Epithelial cell of esophagus (primary cell): ENCODE measurements at places on chromosomes 7 and 10.

GRCh38 chr10:38025283-38025682 is 14.8 kb downstream of the ZNF33A start:
- DNase-seq: no peak

GRCh38 chr7:112997831-112998230 is 88.8 kb downstream of the GPR85 start:
- no peak for DNase-seq

- DNase-seq: no peak
Observed at GRCh38 chr7:150357270-150357669, 11.4 kb upstream of the REPIN1 start.

GRCh38 chr7:51640841-51641240 is 324.2 kb upstream of the COBL start:
- DNase-seq: no peak

GRCh38 chr10:78852466-78853240 is 216.1 kb upstream of the ZMIZ1 start:
- DNase-seq: peak; percentile 9

GRCh38 chr10:61904733-61905725 is 3.5 kb downstream of the ARID5B start:
- DNase-seq: peak; percentile 97

- DNase-seq: no peak
Observed at GRCh38 chr7:75986147-75986781, 8.1 kb downstream of the TMEM120A start.

GRCh38 chr7:106010331-106010730 is 47.3 kb downstream of the CDHR3 start:
- DNase-seq: peak; percentile 68
